ENCODE measurements at places on chromosomes 5 and 9.

- DNase-seq = no peak
Measured at GRCh38 chr9:908536-909205, 67.2 kb downstream of the DMRT1 start.

DNA sequence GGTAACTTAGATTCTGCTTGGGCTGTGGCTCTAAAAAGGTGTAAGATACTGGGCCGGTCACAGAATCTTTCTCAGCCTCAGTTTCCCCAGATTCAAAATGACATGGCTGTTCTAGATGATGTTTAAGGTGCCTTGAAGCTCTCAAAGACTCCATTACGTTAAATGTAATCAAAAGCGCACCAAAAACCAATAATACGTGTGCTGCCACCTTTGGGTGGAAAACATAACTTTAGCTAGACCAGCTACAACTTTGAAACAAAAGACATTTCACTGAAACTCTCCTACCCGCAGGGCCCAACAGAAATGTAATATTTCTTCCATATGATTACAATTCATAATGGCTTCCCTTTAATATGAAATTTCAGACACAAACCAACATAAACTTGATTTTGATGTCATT lies 35.0 kb upstream of the PCSK5 start:
- no peak for DNase-seq

- DNase-seq = no peak
Measured at GRCh38 chr9:92507005-92507404, 24.7 kb upstream of the ASPN start.

DNA sequence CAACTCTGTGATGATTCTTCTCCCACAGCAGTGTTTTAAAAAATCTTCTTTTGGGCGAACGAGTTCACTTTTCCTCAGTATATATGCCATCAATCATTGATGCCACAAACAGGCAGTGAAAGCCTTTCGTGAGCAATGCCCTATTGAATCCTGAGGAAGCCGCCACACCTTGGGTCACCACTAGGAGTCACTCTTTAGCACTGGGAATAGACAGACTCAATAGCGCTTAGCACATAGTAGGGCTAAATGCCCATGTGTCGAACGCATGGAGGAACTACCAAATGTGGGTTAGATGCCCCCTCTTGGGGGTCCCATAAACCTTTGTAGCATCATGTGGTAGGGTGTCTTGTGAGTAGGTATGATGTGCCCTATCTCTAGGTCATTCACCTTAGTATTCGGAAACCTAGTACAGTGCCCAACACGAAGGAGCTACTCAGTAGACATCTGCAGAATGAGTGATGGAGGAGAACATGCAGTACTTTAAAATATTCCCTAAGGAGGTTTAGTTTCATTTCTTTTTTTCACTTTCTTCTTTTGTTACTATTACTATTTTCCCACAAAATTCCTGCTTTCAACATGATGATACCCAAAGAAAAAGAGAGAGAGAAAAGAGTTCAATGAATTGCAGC lies 603.7 kb downstream of the BNC2 start:
- no peak for DNase-seq

GRCh38 chr5:17156463-17156862 lies 61.0 kb upstream of the BASP1 start:
- no peak for DNase-seq

DNA sequence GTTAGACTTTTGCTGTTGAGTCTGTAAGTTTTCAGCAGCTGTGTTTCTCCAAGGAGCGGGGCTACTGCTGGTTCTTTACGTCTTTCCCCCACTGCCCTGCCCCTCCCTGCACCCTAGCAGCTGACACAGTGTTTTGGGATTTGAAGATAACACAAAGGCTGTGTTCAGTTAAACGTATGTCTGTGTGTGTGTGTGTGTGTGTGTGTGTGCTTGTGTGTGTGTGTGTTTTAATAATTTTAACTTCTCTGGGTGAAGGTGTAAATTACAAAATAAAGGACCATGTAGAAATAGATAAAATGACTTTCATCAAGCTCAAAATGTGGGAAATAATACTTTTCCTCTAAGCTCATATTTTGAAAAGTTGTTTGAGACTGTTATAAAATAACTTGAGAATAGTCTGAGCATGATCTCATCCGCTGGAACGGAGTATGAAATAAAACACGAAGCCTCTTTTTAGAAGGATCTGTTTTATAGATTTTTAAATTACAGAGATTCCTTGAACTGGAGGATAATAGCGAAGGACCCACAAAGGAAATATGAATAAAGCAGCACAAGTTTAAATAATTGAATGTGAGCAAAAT lies 10.9 kb downstream of the ABL1 start:
- DNase-seq = no peak

- no peak for DNase-seq
Measured at GRCh38 chr5:2556375-2556966, 195.0 kb downstream of the IRX2 start.

DNA sequence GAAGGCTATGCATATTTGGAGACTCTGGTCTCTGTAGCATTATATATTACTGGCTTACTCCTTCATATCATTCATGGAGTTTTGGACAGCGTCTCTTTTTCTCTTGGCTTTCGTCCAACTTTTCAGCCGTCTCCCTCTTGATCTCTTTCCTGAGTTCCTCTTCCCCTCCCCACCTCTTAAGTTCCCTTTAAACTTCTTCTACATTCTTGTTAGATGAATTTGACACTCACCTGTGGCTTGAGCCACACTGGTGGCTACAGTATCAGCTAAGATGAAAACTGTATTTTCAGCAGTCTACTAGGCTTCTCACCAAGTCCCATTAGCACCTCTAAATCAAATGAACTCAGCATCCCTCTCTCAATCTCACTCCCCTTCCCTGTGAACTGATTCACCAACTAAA lies 128.1 kb downstream of the STARD4 start:
- DNase-seq = no peak

- no peak for DNase-seq
Measured at GRCh38 chr9:107597743-107598217, 108.2 kb upstream of the KLF4 start.

DNA sequence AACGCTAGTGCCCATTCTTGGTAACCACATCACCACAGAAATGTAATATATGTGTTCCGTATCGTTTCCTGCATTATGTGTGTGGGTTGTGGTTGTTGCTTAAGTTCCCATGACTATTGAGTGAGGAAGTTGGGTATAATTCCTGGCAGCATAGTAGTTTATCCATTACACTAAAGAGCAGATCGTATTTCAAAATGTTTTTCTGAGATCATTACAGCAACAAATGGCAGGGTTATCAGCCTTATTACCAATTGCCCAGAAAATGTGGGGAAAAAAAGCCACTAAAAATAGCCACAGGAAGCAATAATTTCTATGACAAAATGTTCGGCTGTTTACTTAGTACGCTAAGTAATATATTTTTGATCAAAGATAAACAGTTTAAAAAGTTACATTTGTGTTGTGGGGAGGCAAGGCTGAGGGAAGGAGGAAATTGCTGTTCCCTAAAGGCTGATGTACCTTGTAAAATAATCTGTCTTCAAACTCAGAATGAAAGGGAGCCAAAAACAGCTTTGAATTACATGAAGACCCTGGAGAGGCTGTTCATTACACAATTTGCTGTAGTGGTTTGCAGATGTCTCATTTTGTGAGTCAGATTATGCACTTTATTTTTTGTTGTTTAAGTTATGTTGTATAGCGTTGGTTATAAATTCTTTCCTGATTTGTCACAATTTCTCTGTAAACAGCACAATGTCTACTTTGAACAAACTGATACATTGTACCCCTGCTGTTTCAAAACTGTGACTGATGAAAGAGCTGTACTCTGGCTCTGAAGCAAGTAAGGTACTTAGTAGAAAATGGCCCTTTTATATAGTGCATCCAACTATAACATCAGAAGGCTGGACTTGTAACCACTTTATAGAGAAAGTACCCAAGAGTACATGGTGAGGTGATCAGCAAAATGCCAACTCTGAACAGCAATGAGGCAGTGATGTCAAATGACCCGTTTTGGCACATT lies 1028.5 kb downstream of the NR2F1-AS1 start:
- no peak for DNase-seq

GRCh38 chr9:24293386-24293785 lies 252.3 kb downstream of the IZUMO3 start:
- DNase-seq = no peak

DNA sequence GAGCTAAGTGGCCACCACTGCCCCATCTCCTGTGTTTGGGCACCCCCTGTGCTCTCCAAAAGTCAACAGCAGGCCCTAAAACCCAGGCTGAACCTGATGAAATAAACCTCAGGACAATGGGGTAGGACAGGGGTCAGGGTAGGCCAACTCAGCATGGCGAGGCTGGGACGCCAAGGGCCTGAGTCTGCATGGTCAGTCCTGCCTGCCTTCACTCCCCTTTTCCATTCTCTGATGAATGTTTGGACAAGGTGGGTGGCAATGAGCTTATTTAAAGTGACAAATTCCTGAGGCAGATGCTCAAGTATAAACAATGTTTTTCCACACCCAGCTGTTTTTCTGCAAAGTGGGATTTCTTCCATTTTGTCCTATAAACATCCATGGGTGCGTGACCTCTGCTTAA lies 47.2 kb upstream of the CXCL14 start:
- no peak for DNase-seq

DNA sequence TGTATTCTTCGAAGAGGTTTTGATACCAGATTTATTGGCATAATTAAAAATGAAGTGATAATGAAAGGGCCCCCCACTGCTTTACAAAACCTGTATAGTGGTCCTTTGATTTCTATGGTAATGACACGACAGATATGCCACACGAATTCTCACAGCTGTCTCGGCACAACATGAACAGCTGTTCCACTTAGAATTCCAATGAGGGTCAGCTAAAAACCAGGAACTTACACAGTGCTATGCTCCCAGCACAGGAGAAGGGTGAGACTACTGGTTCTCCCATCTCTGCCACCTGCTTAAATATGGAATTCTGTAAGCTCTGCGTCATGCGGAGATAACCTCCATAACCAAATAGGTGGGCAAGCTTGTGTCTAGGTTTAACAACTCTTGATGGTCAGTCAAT lies 183.0 kb upstream of the EFNA5 start:
- no peak for DNase-seq

DNA sequence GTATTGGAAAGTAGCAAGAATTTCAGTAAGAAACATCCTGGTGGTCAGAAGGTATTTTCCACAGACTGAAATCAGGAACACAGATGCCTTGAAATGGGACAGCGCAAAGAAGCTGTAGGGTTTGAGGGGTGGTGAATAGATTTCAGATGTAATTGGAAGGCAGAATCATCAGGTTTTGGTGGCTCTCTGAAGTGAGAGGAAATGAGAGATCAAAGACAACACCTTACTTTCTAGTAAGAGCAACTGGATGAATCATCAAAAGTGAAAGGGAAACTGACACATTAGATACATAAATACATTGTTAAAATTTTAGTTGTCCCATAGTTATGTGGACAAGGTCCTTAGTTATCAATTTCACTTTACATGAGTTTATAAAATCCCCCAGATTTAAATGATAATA lies 188.2 kb upstream of the SLC27A6 start:
- no peak for DNase-seq

DNA sequence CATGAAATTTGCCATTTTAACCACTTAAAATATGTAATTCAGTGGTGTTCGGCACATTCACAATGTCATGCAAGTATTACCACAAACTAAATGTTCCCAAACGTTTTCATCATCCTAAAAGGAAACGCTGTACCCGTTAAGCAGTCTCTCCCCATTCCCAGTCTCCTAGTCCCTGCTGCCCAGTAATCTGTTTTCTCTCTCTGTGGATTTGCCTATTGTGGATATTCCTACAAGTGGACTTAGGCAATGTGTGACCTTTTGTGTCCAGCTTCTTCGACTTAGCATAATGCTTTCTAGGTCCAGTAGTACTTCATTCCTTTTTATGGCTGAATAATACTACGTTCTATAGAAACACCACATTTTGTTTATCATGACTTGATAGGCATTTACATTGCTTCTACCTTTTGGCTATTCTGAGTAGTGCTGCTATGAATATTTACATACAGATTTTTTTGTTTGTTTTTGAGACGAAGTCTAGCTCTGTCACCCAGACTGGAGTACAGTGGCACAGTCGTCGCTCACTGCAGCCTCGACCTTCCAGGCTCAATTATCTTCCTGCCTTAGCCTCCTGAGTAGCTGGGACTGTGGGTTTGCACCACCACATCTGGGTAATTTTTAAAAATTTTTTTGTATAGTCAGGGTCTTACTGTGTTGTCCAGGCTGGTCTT lies 13.0 kb downstream of the DENND4C start:
- DNase-seq = no peak

DNA sequence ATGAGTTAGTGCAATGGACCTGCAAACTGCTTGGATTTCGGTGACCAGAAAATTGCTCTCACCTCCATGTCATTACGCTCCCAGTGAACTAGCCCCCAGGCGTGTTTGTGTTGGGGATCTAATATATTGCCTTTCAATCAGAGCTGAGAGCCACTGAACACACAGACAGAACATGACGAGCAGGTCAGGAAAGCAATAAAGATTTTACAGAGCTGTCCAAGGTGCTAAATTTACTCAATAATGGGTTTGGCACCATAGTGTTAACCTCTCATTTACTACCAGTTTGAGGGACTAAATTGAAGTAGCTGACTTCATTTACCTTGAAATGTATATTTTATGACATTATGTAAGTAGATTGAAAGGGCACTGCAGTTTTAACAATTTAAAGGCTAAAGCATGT lies 383.0 kb downstream of the EBF1 start:
- DNase-seq = no peak

- no peak for DNase-seq
Measured at GRCh38 chr9:7780261-7780988, 19.2 kb downstream of the DMAC1 start.

DNA sequence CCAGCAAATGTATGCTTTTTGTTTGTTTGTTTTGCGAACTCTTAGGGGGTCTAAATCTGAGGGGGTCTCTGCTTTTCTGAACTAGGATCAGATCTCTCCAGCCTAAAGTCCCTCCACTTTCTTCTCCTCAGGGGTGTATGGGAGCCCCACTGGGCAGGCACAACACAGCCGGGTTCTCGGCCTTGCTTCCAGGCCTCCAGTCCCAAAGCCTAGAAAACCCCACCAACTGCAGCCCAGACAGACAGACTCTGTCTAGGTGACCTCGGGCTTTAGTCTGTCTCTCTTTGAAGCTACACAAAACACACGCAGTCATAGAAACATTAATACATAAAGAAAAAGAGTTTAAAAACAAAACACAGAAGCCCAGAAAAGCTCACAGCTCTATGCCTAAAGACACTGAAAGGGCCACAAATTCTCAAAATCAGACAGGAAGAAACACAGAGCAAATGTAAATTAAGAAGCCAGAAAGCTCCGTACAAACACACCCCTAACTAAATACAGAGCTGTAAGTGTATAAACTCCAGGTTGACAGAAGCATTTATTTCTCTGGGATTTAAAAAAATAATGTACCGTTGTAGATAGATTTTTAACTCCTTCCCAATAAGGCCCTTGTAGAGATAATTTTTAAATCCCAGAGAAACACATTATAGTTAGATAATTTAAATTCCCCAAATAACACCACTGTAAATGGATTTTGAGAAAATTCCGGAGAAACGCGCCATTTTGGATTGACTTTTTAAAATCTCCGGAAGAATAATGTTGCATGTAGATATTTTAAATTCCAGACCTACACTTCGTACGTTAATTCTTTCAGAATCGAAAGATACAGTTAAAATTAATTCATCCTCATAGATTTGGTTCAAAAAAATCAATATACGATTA lies 2.0 kb downstream of the PITX1 start:
- no peak for DNase-seq

- DNase-seq = no peak
Measured at GRCh38 chr5:3194684-3195083, 400.9 kb upstream of the IRX1 start.

- DNase-seq = no peak
Measured at GRCh38 chr5:81516091-81516490, 122.2 kb upstream of the ACOT12 start.

GRCh38 chr9:129879103-129879699 lies 43.9 kb downstream of the USP20 start:
- no peak for DNase-seq

Measured in putamen (tissue), 1 donor.